ENCODE measurements at places on chromosomes 5 and 9.
A peak's percentile ranks its signal among the peaks of the same experiment; 100 is the strongest.

DNA sequence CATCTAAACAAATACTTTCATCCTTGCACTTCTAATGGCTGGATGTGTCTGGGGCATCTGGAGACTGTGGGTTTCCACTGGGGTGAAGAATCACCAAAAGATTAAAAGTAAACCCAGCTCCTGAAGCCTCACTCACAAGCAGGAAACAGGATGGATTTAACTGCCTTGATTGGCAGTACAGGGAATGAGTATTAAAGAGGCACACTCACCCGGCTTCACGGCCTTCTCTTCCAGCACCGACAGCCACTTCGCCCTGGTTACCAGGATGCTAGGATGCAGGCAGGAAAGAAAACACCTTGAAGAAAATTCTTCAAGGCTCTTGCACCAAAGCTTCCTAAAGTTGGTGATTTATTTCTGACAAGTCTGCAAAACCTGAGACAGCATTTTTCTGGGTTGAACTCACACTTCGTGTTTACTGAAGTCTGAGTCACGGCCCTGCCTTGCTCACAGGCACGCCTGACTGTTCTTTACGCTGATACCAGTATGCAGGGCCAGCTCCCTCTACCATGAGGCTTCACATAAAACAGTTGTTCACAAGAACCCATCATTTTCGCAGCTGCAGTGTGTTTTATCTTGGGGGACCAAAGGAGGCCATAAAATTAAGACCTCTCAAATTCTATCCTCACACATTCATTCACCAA, 56.5 kb upstream of the ZNF354A start:
- DNase-seq = no peak
- H3K36me3 ChIP-seq = no peaks in the 10 kb centered on the region
- no peak overlapping the region for H3K4me3 ChIP-seq
- H3K27me3 ChIP-seq = no peaks in the 10 kb centered on the region
- H3K4me1 ChIP-seq = no peaks in the 10 kb centered on the region

DNA sequence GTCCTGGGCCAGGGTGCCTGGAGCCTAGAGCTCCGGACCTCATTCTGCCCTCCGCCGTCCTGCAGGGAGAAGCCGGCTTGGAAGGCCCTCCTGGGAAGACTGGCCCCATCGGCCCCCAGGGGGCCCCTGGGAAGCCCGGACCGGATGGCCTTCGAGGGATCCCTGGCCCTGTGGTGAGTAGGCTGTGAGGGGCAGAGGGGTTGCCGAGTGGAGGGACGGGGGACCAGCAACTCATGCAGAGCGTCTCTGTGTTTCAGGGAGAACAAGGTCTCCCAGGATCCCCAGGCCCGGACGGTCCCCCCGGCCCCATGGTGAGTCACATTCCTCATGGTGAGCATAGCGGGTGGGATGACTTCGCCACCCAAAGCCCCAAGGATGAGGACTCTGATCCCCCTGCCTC, 62.0 kb upstream of the FCN2 start:
- no peaks in the 10 kb centered on the region for H3K27me3 ChIP-seq
- no peak overlapping the region for H3K27ac ChIP-seq
- no peaks in the 10 kb centered on the region for H3K4me1 ChIP-seq
- H3K4me3 ChIP-seq = no peak overlapping the region

- no peak overlapping the region for H3K27ac ChIP-seq
- no peaks in the 10 kb centered on the region for H3K36me3 ChIP-seq
- no peak overlapping the region for H3K4me3 ChIP-seq
- no peak for DNase-seq
- H3K27me3 ChIP-seq = no peaks in the 10 kb centered on the region
Measured at GRCh38 chr9:126232461-126232860, 94.2 kb upstream of the MVB12B start.

GRCh38 chr5:169181814-169182213, 119.1 kb downstream of the SLIT3 start:
- H3K4me1 ChIP-seq = no peaks in the 10 kb centered on the region
- no peak overlapping the region for H3K4me3 ChIP-seq
- H3K36me3 ChIP-seq = no peaks in the 10 kb centered on the region
- H3K27ac ChIP-seq = no peak overlapping the region

- DNase-seq = no peak
- no peaks in the 10 kb centered on the region for H3K36me3 ChIP-seq
- peaks cover 4% of the 10 kb centered on the region for H3K27me3 ChIP-seq
Measured at GRCh38 chr5:144219869-144220268, 49.2 kb downstream of the KCTD16 start.

GRCh38 chr9:1939926-1940368, 75.2 kb upstream of the SMARCA2 start:
- no peak for DNase-seq
- H3K36me3 ChIP-seq = no peaks in the 10 kb centered on the region
- no peak overlapping the region for H3K4me3 ChIP-seq
- no peaks in the 10 kb centered on the region for H3K27me3 ChIP-seq
- H3K27ac ChIP-seq = no peak overlapping the region

DNA sequence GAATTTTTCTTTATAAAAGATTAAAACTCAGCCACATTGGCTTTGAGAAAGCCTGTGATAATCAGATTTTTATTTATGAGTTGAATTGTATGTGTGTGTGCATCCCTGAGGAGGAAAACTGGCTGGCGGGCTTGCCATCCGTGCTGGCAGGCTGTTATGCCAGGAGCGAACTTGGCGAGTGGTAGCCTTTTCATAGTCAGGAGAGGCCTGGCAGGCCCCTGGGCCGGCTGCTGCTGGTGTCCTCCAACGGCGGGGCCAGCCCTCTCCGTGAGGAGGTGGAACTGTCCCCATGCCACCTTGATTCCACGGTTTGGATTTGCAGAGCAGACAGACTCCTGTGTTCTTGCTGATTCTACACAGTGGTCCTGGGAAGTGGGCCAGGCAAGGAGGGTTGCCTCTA, 43.3 kb downstream of the ZNF618 start:
- H3K27me3 ChIP-seq = no peaks in the 10 kb centered on the region
- H3K36me3 ChIP-seq = no peaks in the 10 kb centered on the region
- no peaks in the 10 kb centered on the region for H3K4me1 ChIP-seq
- H3K4me3 ChIP-seq = no peak overlapping the region
- DNase-seq = no peak

DNA sequence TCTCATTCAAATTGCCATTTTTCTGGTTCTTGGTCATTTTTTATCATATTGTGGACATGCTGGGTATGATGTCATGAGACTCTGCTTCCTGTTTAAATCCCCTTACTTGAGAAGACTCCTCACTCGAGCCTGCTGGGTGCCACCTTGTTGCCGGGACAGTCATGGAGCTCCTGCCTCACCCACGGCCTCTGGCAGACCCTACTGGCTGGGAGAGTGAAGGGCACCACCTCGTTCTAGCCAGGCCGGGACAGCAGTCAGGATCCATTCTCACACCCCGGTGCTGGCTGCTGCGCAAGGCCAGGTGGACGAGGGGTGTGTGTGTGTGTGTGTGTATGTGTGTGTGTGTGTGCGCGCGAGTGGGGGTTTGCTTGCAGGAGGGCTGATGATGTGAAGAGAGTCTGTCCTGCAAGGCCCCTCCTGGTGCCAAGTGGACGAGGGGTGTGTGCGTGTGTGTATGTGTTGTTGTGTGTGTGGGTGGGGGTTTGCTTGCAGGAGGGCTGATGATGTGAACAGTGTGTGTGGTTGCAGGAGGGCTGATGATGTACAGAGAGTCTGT, 4.4 kb downstream of the CEP72 start:
- peaks cover 25% of the 10 kb centered on the region for H3K36me3 ChIP-seq
- H3K27ac ChIP-seq = no peak overlapping the region
- peaks cover 7% of the 10 kb centered on the region for H3K4me1 ChIP-seq
- no peak for DNase-seq

GRCh38 chr5:39186722-39187539, 32.4 kb downstream of the FYB1 start:
- peaks cover 68% of the 10 kb centered on the region for H3K4me1 ChIP-seq
- no peak for DNase-seq
- H3K27me3 ChIP-seq = no peaks in the 10 kb centered on the region
- peak overlapping the region; percentile 90 for H3K27ac ChIP-seq
- no peaks in the 10 kb centered on the region for H3K36me3 ChIP-seq

DNA sequence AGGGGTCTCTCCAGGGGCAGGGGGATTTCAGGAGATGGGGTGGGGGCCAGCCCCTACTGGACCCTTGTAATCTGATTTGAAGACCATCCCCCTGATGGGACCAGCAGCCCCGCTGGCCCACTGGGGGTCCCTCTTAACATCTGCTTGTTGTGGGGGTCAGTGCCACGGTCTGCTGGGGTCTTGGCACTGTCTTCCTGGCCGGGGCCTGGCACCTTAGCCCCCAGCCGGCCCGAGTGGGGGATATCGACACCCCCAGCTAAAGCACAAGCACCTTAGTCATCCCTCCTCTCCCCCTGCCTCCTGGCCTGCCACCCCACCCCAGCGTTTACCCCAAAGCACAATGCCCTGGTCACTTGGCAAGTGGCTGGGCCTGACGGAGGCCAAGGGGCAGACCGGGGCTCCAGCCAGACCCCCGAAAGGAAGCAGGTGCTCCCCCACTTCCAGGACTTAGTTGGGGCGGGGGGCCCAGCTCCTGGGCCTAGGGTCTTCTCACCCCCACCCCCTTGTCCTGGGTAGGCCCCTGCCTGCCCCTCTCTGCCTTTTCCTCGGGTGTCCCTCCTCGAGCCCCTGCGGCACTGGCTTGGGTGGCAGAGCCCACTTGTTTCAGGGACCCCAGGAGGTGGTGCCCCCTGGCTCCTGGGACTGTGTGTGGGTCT, 1.4 kb upstream of the NFX1 start:
- H3K4me1 ChIP-seq = peaks cover 8% of the 10 kb centered on the region
- H3K36me3 ChIP-seq = peaks cover 3% of the 10 kb centered on the region
- no peak for DNase-seq
- H3K4me3 ChIP-seq = no peak overlapping the region
- peak overlapping the region; percentile 96 for H3K27ac ChIP-seq

GRCh38 chr9:94780516-94780950, 54.0 kb downstream of the AOPEP start:
- H3K27me3 ChIP-seq = no peaks in the 10 kb centered on the region
- no peaks in the 10 kb centered on the region for H3K36me3 ChIP-seq
- no peak for DNase-seq
- H3K27ac ChIP-seq = no peak overlapping the region
- H3K4me1 ChIP-seq = no peaks in the 10 kb centered on the region

DNA sequence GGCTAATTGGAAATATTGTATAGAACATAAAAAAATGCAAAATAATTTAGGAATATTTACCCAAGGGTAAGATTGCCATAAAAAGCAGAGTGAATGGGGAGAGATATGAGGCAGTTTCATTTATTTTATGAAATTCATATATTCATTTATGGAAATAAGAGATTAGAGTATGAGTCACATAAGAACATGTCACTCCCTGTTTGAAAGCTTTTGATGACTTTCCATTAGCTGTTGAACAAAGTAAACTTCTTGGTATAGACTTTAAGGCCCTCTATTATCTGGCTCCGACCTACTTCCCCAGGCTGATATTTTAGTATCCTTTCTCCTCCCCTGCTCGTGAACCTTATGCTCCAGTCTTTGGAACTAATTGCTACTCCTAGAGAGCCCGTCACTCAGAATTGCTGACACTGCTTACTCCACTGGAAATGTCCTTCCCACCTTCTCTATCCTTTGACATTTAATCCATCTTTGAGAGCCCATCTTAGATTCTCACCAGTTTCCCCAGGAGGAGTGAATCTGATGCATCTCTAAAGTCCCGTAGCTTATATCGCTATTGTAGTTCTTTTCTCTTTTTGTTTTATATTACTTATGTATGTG, 8.9 kb upstream of the ACTBL2 start:
- no peak for DNase-seq
- peaks cover 13% of the 10 kb centered on the region for H3K4me1 ChIP-seq
- H3K36me3 ChIP-seq = no peaks in the 10 kb centered on the region
- no peaks in the 10 kb centered on the region for H3K27me3 ChIP-seq
- no peak overlapping the region for H3K27ac ChIP-seq

DNA sequence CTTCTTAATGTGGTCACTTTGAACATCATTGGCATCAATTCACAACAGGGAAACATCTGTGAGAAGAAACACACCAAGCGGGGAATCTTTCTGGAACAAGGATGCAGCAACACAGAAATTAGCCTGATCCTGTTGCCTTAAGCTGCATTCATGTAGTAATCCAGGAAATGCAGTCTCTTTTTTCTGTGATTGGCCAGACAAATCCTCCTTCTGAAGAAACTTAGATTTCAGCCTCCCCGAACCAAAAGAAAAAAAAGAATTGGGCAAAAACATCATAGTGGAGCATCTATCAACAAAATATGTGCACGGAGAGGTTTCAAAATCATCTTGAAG, 7.2 kb upstream of the XPA start:
- no peaks in the 10 kb centered on the region for H3K36me3 ChIP-seq
- H3K27me3 ChIP-seq = no peaks in the 10 kb centered on the region
- H3K27ac ChIP-seq = no peak overlapping the region

- H3K4me1 ChIP-seq = no peaks in the 10 kb centered on the region
- no peak overlapping the region for H3K4me3 ChIP-seq
- no peak for DNase-seq
Measured at GRCh38 chr9:82466616-82467260, 478.2 kb downstream of the SPATA31D1 start.

GRCh38 chr5:125597338-125597737, 825.9 kb upstream of the GRAMD2B start:
- H3K4me3 ChIP-seq = no peak overlapping the region
- no peak for DNase-seq
- no peaks in the 10 kb centered on the region for H3K4me1 ChIP-seq
- no peaks in the 10 kb centered on the region for H3K36me3 ChIP-seq

DNA sequence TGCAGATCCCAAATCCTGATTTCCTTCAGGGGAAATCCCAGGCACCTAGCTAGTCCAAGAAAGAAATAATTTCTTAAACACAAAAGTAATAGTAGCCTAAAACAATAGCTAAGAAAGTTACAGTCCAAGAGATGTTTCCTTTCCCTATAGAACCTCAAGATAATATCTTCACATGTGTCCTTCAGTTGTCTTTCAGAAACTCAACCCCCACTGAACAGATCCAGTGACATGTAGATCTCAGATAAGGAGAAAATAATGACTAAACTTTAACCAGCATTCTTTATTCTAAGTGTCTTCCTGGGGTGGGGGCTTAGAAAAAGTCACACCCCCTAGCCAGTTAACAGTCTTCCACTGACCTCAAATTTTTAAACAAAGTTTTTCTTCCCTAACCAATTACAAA, 131.3 kb upstream of the ADRA1B start:
- no peak for DNase-seq
- H3K4me3 ChIP-seq = no peak overlapping the region
- no peaks in the 10 kb centered on the region for H3K4me1 ChIP-seq
- H3K27ac ChIP-seq = no peak overlapping the region
- no peaks in the 10 kb centered on the region for H3K36me3 ChIP-seq
- H3K27me3 ChIP-seq = no peaks in the 10 kb centered on the region

DNA sequence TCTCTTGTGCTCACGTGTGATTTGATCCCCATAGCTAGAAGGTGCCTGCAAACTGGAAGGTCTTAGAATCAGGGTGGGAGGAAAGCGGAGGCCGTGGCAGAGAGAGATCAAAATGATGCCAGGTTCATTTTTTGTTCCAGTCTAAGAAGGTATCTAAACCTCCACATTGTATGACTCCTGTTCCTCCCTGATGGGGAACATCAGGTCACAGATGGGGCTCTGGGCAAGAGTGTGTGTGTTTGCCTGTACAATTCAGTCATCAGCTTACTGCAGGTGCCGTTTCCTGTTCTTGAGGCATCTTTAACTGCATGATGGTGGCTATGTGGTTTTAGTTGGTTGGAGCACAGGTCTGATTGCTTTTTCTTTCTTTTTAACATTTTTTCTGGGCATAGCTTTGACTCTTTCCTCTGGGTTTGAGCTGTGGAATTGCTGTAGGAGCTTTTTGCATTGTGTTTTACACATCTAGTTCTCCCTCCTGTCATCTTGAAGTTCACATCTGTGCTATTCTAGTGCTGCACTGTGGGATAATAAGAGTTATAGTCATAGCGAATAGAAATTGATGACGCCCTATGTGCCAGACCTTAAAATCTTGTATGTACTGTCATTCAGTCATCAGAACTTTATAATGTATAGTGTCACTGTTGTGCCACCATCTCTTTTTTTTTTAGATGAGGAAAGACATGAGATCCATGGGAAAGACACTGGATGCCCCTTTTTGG, 30.8 kb downstream of the ARHGAP26 start:
- H3K36me3 ChIP-seq = no peaks in the 10 kb centered on the region
- no peaks in the 10 kb centered on the region for H3K27me3 ChIP-seq
- no peak overlapping the region for H3K4me3 ChIP-seq
- H3K27ac ChIP-seq = no peak overlapping the region
- DNase-seq = no peak
